ENCODE measurements at places on chromosomes 7 and 10.

GRCh38 chr7:3188946-3189345 lies 112.1 kb upstream of the SDK1 start:
- DNase-seq, result no peak

DNA sequence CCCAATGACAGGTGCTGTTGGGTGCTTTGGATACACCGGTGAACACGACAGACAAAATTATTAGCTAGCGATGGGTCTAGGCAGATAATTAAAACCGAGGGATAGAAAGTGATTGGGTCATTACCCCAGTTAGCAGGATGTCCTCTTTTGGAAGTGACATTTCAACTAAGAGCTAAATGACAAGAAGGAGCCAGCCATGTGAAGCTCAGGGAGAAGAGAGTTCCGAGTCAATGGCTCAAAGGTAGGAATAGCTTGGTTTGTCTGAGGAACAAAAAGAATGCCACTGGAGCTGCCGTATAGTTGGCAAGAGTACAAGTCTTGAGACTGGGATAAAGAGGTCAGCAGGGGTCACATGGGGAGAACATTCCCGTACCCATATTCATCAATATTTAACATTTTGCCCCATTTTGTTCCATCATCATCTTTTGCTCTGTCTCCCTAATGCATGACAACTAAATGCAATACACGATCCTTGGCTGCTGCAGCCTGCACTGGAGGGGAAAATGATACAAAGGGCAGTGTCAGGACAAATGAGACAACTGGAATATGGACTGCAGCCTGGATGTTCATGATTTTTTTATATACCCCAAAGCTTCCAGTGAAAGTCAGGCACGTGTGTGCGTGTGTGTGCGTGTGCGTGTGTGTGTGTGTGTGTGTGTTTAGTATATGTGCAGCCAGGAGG lies 115.7 kb downstream of the ICA1 start:
- DNase-seq, result no peak

DNA sequence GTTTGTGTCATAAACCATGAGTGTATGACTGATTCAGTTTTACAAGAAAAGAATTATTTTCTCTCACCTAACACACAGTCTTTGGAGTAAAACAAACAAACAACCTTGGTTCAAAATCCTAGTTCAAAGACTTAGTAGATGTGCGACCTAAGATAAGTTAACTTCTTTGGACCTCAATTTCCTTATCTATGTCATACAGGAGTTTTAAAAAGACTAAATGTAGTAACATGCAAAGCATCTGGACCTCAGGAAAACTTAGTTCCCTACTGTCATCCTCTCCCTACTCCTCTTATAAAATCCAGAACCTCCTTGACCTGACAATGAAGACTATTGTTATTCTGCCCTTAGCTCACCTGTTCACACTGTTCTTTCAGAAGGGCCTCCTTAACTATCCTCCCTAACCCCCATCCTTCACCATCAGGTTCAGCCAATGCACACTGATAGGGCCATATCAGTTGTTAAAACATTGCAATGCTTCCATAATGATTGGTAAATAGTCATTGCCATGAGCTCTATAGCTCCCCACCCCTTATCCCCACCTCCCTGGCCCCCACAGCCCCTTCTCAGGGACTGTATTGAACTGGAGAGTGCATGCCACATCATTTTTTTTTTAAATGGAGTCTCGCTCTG lies 28.8 kb upstream of the CCNJ start:
- DNase-seq, result no peak

DNA sequence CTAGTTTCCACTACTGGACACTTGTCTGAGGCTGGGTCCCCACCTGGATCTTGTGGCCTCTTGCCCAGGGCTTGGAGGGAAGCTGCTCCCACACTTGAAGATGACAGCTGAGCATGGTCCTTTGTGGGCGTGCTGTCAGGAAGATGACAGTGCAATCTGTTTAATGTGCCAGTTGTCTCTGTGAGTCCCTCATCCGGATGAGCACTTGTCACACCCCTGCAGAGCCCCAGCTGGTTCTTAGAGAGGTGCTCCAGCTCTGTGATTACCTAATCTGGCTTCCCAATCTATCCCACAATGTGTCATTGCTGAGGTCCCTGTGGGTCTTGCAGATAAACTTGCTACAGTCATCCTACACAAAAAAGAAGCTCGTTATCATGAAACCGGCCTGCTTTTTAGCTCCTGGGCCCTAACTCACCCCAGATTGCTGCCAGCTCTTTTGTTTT lies 34.8 kb upstream of the CCSER2 start:
- no peak for DNase-seq

DNA sequence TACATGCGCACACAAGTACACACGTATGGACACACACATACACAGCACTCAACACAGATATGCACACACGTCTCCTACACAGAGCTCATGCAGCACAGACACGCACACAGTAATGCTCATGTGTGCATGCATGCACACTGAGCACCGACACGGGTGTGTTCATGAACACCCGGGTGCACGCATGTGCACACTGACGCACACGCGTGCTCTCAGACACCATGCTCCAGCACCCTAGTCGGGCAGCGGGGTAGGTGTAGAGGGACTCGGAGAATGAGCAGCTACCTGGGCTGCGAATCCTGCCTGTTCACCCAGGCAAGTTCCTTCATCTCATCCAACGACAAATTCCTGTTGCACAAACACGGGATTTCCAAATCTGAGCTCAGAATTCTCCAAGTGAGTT lies 184.7 kb downstream of the MAD1L1 start:
- no peak for DNase-seq

GRCh38 chr10:49457686-49458085 lies 61.8 kb upstream of the DRGX start:
- DNase-seq, result no peak

- DNase-seq, result peak; percentile 72
Observed at GRCh38 chr10:51272555-51272954, 198.3 kb downstream of the PRKG1 start.

DNA sequence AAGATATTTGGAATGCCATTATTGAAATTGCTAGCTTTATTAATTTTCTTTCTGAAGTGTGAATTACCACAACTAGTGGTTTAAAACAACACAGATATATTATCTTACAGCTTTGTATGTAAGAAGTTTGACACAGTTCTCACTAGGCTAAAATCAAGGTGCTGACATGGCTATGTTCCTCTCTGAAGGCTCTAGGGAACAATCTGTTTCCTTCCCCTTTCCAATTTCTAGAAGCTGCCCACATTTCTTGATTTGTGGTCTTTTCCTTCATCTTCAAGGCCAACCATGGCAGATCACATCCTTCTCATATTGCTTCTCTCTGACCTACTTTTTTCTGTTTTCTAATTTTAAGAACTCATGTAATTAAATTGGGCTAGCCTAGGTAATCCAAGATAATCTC lies 43.3 kb upstream of the SLC26A3 start:
- no peak for DNase-seq

- no peak for DNase-seq
Observed at GRCh38 chr10:104485632-104486031, 132.0 kb downstream of the CFAP58 start.

- DNase-seq, result no peak
Observed at GRCh38 chr7:5420881-5421713, 2.5 kb downstream of the TNRC18 start.

DNA sequence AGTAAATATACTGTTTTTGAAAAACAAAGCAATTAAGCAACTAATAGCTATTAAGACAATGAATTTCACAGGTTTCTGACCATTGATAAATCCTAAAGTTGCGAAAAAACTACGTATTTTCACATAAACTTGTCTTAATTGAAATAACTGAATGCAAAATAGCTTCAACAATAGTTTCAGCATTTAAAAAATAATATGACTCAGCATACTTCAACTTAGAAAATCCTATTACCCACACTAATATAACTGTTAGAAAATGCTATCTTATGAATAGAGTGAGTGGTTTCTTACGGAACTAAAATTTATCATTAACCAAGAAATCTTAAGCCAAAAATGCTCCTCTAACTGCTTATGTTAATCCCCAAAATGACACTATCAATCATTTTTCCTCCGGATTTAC lies 183.9 kb downstream of the AVL9 start:
- DNase-seq, result no peak

- no peak for DNase-seq
Observed at GRCh38 chr10:91796331-91797047, 1.7 kb upstream of the TNKS2 start.

DNA sequence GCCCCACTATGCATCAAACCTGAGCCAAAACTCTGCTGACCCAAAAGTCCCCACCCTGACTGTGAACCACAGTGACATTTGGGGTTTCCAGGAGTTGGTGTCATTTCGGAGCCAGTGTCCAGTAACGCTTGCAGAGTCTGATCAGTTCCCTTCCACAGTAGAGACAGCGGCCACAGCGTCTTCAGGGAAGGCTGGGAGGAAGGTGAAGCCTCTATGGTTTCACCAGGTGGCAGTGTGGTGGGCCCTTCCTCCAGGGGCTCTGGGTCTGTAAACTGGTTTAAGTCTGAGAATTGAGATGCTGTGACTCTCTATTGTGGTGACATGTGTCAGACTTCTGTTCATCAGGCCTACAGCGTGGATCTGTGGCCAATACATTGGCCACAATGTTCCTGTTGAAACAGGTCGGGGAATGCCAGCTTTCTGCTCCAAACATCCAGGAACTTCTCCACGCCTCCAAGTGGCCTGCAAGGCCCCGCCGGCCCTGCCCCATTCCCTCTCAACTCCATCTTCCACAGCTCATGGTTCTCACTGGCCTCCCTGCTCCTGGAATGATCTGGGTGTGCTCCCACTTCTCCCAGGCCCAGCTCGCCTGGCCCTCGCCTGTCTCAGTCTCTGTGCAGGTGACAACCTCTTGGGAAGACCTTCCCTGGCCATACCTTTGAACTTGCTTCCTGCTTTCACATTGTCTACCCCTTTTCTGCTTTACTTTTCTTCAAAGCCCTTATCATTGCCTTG lies 124.5 kb upstream of the FAM20C start:
- no peak for DNase-seq

- DNase-seq, result no peak
Observed at GRCh38 chr10:46230615-46231014, 56.2 kb upstream of the ANTXRL start.
